ENCODE measurements at places on chromosomes 1 and 21.

DNA sequence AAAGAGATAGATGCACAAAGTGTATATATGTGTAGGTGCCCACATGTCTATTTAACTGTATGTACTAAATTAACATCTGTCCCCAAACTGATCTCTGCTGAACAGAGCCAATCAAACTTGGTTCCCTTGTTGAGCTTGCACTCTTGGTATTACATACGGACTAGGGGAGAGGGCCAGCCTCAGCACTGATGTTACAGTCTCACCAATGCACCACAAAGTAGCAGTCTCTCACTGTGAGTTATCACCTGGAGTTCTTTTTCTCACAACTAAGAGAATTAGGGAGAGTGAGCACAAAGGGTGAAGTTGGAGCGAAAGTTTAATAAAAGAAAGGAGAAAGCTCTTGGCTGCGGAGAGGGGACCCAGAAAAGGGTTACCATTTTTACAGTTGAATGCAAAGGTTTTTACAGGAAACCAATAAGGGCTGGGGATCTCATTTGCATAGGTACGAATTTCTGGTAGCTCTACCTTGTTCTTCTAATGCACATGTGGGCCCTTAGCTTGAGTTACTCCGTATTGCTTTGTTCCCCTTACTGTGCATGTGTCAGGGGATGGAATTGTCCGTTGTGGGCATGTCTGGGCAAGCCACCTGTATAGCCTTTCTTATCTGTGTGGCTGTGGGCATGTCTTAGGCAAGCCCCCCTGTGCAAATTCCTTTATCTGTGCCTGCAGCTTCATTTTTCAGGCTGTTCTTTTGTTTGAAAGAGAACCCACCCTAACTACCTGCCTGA is 13.3 kb upstream of the CHI3L2 start:
- DNase-seq: no peak

- DNase-seq: no peak
Observed at GRCh38 chr21:44601596-44602462, 1.4 kb downstream of the KRTAP10-7 start.

DNA sequence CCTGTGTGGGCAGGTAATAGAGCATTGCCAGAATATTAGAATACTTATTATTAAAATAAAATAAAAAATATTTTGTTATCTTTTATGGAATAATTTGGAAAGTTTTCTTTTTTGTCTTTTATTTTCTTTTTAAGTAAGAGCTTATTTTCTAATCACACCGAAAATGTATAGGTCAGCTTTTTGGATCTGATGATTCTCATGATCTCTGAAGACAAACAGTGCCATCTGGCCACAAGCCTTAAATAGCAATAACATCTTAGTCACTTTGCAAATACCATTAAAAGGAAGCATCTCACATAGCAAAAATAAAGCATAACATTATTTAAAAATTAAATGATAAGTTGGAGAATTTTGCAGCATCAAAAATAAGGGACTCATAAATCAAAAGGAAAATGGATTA is 213.8 kb downstream of the PLA2G4A start:
- no peak for DNase-seq

DNA sequence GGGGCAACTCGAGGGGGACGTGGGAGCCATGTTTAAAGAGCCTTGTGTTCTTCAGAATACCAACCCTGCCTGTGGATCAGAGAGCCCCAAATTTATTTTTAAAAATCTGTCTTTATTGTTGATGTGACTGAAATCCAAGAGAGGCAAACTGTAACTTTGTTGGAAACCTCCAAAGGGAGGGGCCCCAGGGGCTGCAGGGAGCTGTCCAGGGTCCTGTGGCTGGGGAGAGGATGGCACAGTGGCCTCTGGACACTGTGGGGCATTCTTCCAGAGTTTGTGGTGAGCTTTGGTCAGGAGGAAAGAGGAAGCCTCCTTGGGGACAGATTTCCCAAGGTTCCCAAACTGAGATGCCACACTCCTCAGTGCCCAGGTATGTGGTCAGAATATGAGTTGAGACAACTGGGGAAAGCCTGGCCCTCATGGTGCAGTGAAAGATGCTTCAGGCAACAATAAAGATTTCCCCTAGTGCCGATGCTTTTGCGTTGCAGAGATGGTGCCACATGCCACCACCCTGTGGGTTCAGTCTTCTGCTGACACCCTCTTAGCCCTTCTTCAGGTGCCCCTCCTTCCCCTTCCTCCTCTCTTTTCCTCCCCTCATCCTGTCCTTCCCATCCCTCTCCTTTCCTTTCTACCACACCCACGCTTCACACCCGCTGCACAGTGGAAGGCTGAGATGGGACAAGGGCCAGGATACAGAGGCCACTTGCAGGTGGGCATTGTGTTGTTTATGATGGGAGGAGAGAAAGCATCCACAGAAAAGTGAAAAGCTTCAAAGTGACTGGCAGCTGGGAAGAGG is 122.1 kb downstream of the UCK2 start:
- DNase-seq: no peak

DNA sequence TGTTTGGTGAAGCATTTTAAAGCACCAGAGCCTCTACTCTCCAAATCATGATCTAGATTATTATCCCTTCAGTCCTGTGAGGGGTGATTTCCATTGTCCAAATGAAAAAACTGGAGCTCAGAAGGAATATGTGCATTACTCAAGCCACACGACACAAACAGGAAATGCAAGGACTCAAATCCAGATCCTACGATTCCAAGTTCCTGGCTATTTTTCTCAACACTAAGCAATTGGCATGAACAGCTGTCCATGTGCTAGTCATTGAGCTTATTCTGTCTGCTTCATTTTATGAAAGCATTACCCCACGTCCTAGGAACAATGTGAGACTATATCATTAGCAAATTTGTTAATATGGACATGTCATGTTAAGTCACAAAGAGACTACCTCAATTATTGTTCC is 273.1 kb upstream of the LYPLAL1 start:
- no peak for DNase-seq

- DNase-seq: no peak
Observed at GRCh38 chr1:57797084-57797483, 373.2 kb upstream of the DAB1 start.

DNA sequence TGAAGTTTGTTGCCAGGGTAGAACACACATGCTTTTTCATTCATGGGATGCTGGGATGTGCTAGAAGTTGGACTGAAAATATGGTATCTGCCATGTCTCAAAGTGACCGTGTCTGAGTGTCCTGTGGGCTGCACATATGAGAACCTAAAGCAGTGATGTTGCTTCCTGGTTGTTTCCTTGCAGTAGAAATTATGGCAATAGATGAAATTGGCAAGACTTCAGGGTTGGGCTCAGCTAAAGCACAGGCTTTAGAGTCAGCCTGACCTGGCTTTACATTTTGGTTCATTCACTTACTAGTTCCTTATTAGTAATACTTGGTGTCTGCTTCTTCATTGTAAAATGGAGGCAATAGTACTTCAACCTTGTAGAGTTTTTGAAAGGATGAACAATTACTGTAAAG is 2.2 kb downstream of the LAMC2 start:
- DNase-seq: no peak

- DNase-seq: no peak
Observed at GRCh38 chr1:169124459-169124858, 18.0 kb downstream of the ATP1B1 start.

GRCh38 chr1:83692524-83693381 is 306.2 kb downstream of the TTLL7 start:
- peak; percentile 15 for DNase-seq

DNA sequence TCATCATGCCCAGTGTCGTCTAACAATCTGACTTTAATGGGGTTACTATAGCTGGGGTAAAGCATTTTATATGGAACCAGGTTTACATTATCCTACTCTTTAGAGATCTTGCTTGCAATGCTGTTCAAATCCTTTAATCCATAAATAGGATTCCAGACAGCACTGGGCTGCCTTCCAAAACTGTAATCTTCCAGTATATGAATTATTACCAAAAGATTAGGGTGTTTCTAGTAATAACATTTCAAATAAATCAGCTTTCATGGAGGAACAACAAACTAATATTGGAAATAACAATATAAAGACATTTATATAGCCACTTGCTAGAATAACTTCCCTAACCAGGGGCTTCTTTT is 88.6 kb upstream of the PLXNA2 start:
- no peak for DNase-seq

DNA sequence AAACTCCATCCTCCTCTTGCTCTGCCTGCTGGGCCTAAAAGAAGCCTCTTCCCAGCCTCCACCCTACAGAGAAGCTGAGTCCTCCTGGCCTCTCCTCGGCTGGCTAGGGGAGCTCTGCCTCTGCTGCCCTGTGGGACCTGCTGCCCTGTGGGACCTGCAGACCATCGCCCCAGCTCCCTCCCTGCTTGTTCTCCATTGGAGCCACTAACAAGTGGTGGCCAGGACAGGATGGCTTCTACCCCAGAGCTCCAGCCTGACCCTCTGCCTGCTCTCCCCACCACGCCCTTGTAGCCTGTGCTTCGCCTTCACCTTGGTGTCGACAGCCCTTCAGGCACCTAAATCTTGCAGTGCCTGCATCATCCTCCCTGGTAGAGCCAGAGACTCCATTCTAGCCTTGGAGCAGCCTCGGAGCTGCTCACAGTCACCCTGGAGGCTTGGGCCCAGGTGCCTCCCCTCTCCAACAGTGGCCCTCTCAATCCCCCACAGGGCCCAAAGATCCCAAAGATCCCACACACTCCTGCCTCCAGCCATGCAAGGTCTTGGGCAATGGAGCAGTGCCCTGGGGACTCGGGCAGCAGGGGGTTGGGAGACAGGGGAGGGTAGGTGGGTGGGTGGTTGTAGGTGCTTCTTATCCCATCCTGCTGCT is 3.0 kb downstream of the EPS8L3 start:
- DNase-seq: no peak

GRCh38 chr1:233209481-233209880 is 86.0 kb downstream of the PCNX2 start:
- no peak for DNase-seq

GRCh38 chr1:40662151-40662550 is 3.3 kb downstream of the RIMS3 start:
- DNase-seq: no peak

GRCh38 chr21:26845066-26845758 is at the start of gene ADAMTS1:
Gene ADAMTS1, minus strand, starts transcription at chr21:26845409. Its CDS starts 455 bp downstream, at chr21:26844954.
- DNase-seq: peak; percentile 79

DNA sequence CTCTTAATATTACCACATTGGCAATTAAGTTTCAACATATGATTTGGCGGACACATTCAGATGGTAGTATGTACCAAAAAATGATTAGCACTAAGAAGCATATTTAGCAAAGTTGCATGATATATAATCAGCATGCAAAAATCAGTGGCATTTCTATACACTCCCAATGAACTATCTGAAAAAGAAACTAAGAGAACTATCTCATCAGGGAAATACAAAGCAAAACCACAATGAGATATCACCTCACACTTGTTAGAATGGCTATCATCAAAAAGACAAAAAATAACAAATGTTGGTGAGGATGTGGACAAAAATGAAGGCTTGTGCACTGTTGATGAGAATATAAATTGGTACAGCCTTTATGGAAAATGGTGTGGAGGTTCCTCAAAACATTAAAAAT is 31.4 kb upstream of the DENND1B start:
- DNase-seq: no peak
